Subcutaneous preadipocyte (primary cell): ENCODE measurements at places on chromosomes 4 and X. TPM values are rescaled to one million over a fixed set of nuclear protein-coding genes. Genes with fewer than 3 reads are reported as not detected.

Gene LONRF3
- 0.20 TPM in 1 of 2 replicates, not detected in the other for total RNA-seq

Gene UGT2B15
- not detected in 2 replicates for total RNA-seq

Gene S100P
- 0.20 TPM in 1 of 2 replicates, not detected in the other for total RNA-seq

Gene KLHL8
- total RNA-seq: 9.6 and 13.9 TPM in 2 replicates

Gene FRMD7
- total RNA-seq: under 0.01 TPM in 1 of 2 replicates, not detected in the other

Gene PABPC4L
- total RNA-seq: under 0.01 TPM in 2 replicates

Gene UGT2A1
- total RNA-seq: not detected in 2 replicates

Gene TNMD
- not detected in 2 replicates for total RNA-seq

Gene APBB2
- total RNA-seq: 40.4 and 40.9 TPM in 2 replicates

Gene DRD5
- total RNA-seq: not detected in 2 replicates

Gene TEX13D
- total RNA-seq: not detected in 2 replicates

Gene COPS4
- total RNA-seq: 103 and 107 TPM in 2 replicates

Gene VCX
- total RNA-seq: not detected in 2 replicates

Gene PHOX2B
- not detected in 2 replicates for total RNA-seq

Gene FGFRL1
- 9.9 and 12.5 TPM in 2 replicates for total RNA-seq

Gene PAGE5
- not detected in 2 replicates for total RNA-seq

Gene CCDC158
- not detected in 2 replicates for total RNA-seq

Gene FAM47E
- 0.37 TPM in 1 of 2 replicates, not detected in the other for total RNA-seq

Gene NAAA
- total RNA-seq: 45.2 and 54.7 TPM in 2 replicates

Gene PABPC5
- 2.5 and 4.0 TPM in 2 replicates for total RNA-seq

Gene NDNF
- 0.73 and 1.2 TPM in 2 replicates for total RNA-seq

Gene GRK4
- total RNA-seq: 4.4 and 5.7 TPM in 2 replicates

Gene SCML1
- 11.4 and 14.3 TPM in 2 replicates for total RNA-seq

Gene HELQ
- 11.3 and 15.4 TPM in 2 replicates for total RNA-seq

Gene FAM200B
- total RNA-seq: 11.3 and 13.6 TPM in 2 replicates

Gene MGAT4D
- not detected in 2 replicates for total RNA-seq

Gene FGD1
- 8.5 and 11.7 TPM in 2 replicates for total RNA-seq

Gene SPATA4
- 0.20 TPM in 1 of 2 replicates, not detected in the other for total RNA-seq

Gene H2BW2
- not detected in 2 replicates for total RNA-seq

Gene ZNF711
- under 0.01 and 0.20 TPM in 2 replicates for total RNA-seq

Gene CLDN24
- total RNA-seq: not detected in 2 replicates
